NCI-H2227 treated with DMSO at 0.1 percent for 48 hours (cell line): ENCODE measurements at places on chromosomes 13 and 19.
A peak's percentile ranks its signal among the peaks of the same experiment; 100 is the strongest.

- no peak for DNase-seq
Measured at GRCh38 chr13:50599046-50599445, 244.4 kb downstream of the DLEU7 start.

DNA sequence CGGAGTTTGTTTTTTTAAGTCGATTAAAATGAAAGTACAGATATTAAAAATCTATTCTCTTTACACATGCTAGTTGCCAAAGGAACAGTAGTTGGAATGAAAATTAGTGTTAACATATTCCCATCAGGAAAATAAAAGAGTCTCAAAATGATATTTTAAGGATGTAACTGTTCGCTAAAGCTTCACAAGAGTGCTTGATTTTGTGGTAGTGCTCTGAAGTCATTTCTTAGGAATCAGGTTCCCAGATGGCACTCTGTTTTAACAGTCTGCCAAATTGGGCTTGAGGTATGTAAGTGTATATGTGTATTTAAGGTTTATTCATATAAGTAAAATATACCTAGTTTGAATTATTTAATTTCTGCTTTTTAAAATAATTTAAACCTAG is 128.8 kb downstream of the LMO7 start:
- no peak for DNase-seq

DNA sequence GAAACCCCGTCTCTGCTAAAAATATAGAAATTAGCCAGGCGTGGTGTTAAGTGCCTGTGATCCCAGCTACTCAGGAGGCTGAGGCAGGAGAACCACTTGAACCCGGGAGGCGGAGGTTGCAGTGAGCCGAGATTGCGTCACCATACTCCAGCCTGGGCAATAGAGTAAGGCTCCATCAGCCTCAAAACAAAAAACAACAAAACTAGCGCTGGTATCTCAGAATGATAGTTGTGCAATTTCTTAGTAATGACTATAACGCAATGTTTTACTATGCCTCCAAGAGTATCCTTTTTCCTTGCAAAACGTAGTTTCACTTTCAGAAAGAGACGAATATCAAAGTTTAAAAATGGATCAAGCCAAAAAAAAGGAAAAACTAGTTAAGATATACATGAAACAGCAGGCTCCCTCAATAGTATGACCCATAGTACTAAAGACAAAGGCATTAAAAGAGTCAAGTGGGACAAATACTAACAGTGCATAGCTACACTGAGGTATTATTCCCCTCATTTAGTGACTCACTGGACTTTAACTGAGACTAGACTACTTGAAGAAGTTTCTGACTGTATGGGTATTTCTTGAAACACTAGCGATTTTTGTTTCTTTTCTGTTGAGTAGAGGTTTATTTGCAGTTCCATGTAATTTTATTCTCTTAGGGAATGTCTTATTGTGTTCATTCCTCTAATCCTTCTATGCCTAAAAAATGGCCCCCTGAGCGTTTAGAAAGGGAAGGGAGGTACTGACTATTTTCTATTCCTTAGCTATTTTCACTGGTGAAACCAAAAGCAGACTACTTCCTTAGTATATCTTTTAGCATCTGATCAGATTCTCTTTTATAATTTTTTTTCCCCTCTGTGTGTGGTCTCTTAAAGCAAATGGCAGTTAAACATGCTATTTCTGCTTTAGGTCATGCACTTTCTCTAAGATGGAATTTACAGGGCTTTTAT is 10.4 kb upstream of the ITM2B start:
- no peak for DNase-seq

GRCh38 chr13:52112591-52112990 is 16.3 kb downstream of the NEK5 start:
- no peak for DNase-seq

- no peak for DNase-seq
Measured at GRCh38 chr13:59527500-59527899, 636.2 kb downstream of the DIAPH3 start.

- no peak for DNase-seq
Measured at GRCh38 chr13:27034678-27035111, 136.9 kb downstream of the USP12 start.

GRCh38 chr19:1435378-1435989 is 2.7 kb upstream of the RPS15 start:
- DNase-seq, result no peak

GRCh38 chr19:22622901-22623840 is 11.0 kb upstream of the ZNF492 start:
- no peak for DNase-seq

DNA sequence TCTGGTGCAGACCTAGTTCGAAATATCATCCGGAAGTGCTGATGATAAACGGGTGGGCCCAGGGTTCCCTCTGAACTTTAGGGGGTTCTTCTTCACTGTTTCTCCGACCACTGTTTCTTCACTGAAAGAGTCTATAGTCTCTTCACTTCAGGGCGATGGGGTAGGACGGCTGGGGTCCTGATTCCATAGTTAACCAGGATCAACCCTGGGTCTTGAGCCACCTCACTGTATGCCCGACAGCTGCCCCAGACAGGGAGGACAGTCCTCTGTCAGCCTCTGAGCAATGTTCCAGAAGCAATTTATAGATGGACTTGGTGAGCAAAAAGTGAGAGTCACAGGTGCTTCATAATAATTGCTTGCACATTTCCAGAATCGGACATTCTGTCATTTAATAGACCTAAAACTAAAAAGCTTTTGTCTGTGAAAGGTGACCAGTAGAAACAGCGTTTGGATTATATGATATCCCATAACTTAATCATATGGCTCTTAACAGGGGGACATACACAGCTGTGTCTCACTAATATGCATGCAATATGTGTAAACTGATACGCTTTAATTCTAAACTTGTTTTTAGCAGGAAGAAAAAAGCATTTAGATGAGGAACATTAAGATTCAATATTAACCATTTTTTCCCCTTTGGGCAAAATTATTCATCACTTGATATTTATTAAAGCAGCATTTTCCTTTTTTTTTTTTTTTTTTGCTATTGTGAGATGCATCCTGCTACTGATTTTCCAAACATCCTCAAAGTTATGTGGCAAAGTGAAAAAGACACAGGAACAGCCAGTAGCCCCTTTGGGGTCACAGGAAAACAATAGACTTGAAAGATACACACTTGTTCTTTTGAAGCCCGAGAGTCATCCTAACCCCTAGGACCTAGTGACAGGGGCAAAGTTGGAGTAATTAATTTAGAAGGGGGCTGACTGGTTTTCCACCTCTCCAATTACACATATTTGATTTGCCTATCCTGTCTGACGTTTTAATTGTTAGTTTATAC is 277.0 kb downstream of the ZNF536 start:
- no peak for DNase-seq

DNA sequence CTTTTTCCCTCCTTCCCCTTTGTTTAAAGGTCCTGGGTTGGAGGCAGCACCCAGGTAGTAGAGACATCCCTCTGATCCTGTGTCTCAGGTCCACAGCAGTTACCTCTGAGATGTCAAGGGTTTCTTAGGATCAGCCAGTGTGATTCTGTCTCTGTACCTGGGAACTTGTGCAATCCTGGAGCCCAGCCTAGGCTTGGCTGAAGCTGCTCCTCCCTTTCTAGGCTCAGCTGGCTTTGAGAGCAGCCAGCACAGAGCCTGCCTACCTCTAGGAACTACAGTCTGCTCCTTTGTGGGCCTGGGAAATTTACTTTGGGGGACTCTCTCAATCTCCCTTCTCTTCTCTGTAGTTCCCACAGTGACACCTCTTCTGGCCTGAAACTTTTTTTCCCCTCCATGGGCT is 171.6 kb downstream of the MTUS2 start:
- DNase-seq, result no peak

- DNase-seq, result no peak
Measured at GRCh38 chr13:68257111-68257842, 1027.1 kb upstream of the PCDH9 start.

- DNase-seq, result no peak
Measured at GRCh38 chr19:17076543-17076991, 990 bp downstream of the MYO9B start.

DNA sequence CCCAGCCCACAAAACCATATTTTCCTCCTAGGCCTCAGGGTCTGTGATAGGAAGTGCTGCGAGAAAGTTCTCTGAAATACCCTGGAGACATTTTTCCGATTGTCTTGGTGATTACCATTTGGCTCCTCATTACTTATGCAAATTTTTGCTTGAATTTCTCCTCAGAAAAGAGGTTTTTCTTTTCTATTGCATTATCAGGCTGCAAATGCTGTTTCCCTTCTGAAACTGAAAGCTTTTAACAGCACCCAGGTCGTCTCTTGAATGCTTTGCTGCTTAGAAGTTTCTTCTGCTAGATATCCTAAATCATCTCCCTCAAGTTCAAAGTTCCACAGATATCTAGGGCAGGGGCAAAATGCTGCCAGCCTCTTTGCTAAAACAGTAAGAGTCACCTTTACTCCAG is 434.2 kb downstream of the PCDH20 start:
- DNase-seq, result no peak

- no peak for DNase-seq
Measured at GRCh38 chr19:53960187-53960586, 2.5 kb upstream of the CACNG8 start.

DNA sequence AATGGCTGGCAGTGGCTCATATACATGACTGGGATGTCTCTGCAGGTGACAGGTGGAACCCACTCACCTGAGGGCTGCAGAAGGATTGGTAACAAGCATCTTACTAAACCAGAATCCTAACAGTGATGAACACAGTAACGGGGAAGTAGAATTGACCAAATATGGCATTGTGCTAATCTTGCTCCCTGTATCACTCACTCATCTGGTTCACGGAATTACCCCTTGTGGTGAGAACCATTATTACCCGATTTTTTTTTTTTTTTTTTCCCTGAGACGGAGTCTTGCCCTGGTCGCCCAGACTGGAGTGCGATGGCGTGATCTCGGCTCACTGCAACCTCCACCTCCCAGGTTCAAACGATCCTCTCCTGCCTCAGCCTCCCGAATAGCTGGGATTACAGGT is 69.5 kb downstream of the PTPRS start:
- DNase-seq, result no peak

DNA sequence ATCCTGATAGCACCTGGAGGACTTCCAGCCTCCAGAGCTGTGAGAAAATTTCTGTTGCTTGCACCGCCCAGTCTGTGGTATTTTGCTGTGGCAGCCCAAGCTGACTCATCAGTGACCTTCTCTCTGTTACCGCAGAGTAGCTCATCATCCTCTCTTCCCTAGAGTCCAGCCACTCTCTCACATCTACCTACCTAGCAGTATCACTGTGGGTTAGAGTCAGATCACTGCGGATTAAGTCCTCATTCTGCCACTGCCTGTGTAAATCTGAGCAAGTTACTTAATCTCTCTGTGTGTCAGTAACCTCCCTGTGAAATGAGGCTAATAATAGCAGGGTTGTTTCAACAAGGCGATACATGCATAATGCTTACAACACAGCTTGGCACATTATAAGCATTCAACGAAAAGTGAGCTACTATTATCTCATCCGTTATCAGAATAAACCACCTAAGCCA is 40.3 kb upstream of the USPL1 start:
- DNase-seq, result no peak

DNA sequence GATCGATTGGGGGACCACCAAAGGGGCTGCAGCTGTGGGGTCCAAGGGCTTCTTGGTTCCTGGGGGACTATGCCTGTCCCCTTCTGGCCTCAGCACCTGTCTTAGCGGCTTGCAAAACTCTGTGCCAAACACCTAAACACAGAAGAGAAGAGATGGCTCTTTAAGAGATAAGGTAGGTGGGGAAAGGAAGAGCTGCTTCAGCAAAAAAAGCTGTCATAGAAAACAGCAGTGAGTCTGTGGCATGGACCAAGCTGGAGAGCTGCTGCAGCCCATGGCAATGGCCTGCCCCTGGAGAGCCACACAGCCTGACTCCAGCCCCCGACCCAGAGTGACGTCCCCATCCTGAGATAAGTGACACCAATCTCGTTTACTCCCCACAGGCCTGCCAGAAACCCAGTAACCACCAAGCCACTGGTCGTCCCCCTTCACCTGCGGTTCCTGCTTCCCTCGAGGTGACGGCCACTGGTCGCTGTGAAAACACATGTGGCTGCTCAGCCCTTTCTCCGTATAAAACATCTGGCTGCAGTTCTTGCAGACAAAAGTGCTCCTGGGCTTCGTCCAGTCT is 25.0 kb upstream of the NAPA start:
- no peak for DNase-seq

GRCh38 chr19:49167857-49168409 is 10.3 kb downstream of the TRPM4 start:
- no peak for DNase-seq

GRCh38 chr13:37795326-37795725 is 74.2 kb downstream of the TRPC4 start:
- DNase-seq, result no peak

DNA sequence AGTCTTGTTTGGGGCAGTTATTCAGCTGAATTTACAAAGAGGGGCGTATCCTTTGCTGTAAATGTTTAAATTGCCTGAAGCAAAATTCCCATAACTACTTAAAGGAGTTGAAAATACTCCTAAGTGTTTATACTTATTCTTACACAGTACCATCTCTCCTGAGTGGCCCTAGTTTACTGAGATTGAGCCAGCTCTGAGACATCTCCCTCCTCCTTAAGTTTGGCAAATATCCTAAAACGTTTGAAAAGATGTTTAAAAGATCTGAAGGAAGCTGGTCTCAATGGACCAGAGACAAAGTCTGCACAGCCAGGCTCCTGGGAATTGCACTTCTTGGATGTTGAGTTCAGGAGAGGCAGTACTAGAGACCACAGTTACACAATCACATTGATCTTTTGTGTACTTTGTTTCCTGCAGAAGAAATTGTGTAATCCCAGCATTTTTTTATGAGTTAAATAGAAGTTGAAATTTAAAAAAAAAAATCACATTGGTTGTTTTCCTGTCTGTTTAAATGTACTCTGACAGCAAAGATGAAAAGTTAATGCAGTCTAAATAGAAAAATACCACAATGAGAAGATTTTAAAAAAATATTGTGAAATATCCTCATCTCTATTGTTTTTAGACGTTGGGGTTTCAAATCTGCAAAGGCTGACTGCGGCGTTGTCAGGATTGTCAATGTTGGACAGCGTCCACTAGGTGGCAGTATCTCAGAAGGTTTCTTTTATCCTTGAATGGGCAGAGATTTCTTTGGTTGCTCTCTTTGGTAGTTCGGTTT is 20.7 kb downstream of the TNFSF11 start:
- DNase-seq, result peak; percentile 37

- DNase-seq, result no peak
Measured at GRCh38 chr19:47663911-47664771, 49.1 kb upstream of the EHD2 start.

DNA sequence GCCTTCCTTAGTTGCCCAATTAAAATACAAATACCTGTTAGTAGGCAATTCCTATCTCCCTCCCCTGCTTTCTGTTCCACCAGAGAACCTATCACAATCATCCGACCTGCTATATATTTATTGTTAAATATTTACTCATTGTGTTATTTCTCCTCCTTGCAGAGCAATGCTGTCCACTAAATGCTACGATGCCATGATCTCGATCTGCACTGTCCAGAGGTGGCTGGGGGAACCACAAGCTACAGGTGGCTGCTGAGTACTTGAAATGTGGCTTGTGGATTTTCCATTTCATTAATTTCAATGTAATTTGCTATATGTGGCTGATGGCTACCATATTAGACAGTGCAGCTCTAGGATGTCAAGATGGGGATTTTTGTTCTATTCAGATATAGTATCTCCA is 5.1 kb downstream of the KLK6 start:
- DNase-seq, result no peak

GRCh38 chr13:49213997-49214916 is 5.9 kb upstream of the MLNR start:
- no peak for DNase-seq

- DNase-seq, result no peak
Measured at GRCh38 chr13:47673009-47673850, 327.8 kb downstream of the SUCLA2 start.

- no peak for DNase-seq
Measured at GRCh38 chr13:65868099-65868498, 1362.0 kb downstream of the PCDH9 start.

GRCh38 chr19:32363632-32364031 is 18.2 kb downstream of the ZNF507 start:
- no peak for DNase-seq

- DNase-seq, result no peak
Measured at GRCh38 chr13:75452564-75452963, 29.4 kb downstream of the TBC1D4 start.
